ENCODE measurements at places on chromosomes 3 and 15.

DNA sequence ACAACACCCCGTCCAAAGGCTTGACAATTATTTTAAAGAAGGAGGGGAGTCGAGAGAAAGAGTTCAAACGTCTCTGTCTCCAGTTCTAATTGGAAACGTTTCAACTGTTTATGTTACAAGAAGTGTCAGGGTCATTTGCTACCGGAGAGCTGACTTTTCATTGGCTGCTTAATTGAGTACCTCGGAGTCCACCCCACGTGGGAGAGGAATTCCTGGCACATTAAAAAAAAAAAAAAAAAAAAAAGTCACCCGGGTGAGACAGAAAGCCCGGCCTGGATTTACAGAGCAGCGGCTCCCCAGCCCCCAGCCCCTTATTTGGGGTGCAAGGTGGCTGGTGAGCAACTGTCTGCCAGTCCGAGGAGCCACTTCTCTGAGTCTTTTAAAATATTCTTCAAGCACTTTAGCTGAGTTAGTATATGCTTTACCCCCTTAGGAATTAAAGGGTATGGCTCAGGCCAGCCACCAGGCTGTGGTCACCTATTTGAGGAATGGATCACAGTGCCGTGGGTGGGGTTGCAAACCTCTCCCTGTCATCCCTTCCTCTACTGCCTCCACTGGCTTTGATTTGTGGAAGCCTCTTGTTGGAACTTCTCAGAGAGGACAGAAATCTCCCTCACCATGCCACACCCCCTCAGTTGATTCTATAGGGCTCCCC is 3.9 kb upstream of the TLE3 start:
- peak; percentile 69 for DNase-seq

GRCh38 chr3:187352581-187353575 is 15.3 kb upstream of the RTP4 start:
- DNase-seq = no peak

- DNase-seq = no peak
Measured at GRCh38 chr3:120416868-120417267, 33.9 kb downstream of the FSTL1 start.

DNA sequence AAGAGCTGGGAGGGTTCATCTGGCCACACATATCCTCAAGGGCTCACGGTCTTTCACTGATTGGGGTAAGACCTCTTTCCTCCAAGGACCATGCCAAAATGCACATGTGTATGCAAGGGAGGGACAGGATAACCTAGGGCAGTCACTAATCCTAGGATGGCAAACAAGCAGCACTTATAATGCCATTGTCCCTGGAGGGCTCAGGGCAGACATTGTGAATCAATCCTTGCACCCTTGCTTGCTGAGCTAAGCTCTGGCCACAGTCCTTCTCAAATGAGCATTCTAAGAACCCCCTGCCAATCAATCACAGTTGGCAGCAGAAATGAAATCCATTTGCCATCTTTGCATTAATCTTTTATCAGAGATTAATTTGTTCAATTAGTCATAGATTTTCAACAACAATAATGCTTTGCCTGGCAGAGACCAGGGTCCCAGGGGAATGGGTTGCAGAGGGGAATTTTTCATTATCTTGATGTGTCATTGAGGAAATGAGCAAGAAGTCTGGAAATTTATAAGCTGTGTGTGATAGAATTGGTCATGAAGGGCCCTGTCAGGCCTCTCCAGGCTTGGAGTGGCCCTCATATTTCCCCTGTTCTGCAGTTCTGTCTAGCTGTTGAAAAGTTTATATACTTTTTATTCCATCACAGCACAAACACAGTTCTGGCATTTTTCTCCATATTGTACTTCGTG is 57.2 kb upstream of the KY start:
- no peak for DNase-seq

DNA sequence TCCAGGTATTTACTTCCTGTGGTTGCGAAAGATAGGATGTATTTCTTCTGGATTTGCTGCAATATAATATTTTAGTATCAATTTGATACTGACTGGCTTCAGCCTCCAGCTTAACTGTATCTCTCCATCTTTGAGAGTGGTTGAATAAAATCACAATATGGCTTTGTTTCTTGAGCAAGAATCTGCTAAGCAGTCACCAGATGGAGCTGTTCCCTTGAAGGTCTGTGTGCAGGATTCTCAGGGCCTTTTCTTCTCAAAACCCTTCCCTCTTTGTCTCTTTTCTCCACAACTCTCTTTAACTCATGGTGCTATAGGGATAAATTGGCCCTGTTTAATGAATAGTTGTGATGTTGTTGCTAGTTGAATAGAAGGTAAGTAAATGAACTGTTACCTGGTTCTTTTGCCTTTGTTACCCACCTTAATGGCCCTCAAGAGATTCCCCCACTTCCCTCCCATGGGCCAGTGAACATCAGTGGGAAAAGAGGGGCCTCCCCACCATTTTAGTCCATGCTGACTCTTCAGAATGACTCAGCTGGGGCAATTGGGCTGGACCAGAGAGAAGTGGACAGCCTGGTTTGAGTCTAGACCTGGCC is 34.8 kb upstream of the RAB6B start:
- peak; percentile 75 for DNase-seq

DNA sequence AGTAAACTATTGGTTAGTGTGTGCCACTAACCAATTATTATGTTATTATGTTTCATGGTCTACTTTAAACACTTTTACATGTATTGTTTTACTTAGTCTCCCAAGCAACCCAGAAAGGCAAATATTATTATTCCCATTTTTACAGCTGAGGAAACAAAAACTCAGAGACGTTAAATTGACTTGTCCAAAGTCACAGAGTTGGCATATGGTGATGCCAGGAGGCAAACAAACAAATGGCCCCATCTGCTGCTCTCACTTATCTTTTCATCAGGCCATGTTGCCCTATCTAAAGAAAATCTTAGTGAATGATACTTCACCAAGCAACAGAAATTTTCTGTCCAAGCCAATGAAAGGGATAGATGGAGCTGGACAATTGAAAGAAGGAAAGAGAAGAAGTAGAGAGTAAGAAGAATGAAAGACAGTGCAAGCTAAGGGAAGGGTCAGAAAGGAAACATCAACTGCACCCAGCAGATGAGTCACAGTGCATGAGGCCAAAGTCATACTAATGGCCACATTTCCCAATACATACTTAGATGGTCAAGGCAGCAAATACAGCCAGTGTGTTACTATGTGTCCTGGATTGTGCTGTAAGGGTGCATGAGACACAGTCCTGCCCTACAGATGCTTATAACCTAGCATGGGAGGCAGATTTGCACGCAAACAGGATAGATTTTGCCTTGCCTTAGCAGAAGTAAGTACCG is 266.9 kb downstream of the KCNMB2 start:
- no peak for DNase-seq

GRCh38 chr3:60217156-60217911 is 1033.9 kb downstream of the FHIT start:
- no peak for DNase-seq

- DNase-seq = peak; percentile 16
Measured at GRCh38 chr3:73520931-73521461, 103.7 kb downstream of the PDZRN3 start.

DNA sequence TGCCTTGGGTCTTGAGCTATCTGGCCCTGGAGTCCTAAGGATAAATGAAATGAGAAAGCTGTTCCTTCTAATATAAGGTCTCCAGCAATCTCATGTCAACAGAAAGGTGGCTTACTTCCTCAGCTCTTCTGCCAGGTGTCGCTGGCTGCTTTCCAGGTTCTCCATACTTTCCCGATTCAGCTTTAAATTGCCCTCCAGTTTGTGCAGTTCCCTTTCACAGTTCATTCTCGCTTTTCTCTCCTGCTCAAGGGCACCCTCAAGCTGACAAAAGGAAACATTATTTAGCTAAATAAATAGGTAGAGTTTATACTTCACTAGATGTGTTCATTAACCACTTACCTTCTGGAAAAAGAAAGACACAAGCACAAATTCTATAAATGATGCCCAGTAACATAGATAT is 73.0 kb downstream of the MYH15 start:
- DNase-seq = no peak

GRCh38 chr15:60070838-60071493 is 66.9 kb downstream of the FOXB1 start:
- DNase-seq = no peak

- DNase-seq = no peak
Measured at GRCh38 chr3:196620684-196621083, 18.8 kb upstream of the NRROS start.

- no peak for DNase-seq
Measured at GRCh38 chr3:146416366-146416765, 53.0 kb downstream of the PLSCR2 start.

GRCh38 chr3:53230789-53231188 is 25.0 kb downstream of the TKT start:
- no peak for DNase-seq

DNA sequence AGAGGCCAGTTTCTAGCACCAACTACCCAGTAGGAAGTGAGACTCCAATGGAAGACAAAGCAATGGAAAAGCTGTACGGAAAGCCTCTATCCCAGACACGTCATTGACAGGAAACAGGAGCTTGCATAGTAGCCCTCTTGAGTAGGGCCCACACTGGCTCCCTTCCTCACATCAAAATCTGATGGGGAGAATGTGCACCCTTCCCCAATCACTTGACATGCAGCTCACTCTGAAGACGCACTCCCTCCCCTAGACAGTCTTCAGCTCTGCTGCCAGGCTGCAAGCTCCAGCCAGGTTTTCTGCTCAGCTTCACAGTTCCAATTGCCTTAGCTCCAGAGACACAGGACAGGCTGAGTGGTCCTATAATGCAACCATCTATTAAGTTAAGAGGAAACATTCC is 567.8 kb downstream of the EPHB1 start:
- no peak for DNase-seq

DNA sequence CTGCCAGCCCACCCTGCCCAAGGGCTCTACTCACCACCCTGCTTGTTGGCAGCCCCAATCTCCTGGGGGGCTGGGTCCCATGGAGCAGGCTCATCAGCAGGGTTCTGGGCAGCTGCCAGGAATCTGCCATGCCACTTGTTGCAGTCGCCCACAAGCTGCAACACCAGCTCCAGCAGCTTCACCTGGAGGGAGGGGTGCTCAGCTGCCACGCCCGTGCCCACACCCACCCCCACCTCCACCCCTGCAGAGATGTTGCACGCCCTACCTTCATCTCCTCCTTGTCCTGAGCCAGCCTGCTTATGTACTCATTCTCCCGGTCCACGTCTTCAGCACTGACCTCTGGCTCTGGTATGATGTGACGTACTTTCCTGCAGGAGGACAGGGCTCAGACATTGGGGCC is 77.9 kb upstream of the C2CD4B start:
- no peak for DNase-seq

GRCh38 chr3:106124818-106125217 is 256.0 kb upstream of the CBLB start:
- no peak for DNase-seq

DNA sequence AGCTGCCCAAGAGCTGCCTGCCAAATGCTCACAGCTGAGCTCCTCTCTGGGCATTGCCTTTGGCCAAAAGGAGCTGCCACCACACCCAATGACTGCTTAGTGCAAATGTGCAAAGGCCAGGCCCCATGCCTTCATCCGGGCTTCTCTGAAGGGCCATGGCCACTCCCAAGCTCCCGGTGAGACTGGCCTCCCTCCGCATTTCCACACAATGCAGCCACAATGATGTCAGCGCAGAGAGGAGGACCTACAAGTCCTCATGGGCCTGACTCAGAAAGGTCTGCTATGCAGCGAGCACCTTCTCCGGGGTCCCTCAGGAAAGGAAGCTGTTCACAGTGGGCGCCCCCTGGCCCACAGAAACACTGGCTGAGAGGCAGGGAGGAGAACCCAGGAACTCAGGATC is 12.7 kb downstream of the OXTR start:
- no peak for DNase-seq

DNA sequence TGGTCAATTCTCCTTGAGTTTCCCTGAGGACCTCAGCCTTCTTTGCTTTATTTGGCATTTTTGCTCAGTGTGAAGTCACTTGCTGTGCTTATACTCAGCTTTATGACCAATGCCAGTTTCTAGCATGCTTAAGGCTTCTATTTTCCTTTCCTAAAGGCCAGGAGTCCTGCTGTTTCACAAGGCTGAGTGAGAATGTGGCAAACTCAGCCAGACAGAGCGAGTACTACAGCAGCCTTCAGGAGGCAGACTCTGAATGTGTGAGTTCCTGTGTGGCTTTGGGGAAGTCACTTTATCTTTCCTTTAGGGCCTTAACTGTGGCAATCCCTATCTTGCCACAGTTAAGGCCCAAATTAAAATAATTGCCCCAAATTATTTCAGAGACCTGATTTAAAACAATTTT is 213.2 kb upstream of the MRPL3 start:
- DNase-seq = no peak

DNA sequence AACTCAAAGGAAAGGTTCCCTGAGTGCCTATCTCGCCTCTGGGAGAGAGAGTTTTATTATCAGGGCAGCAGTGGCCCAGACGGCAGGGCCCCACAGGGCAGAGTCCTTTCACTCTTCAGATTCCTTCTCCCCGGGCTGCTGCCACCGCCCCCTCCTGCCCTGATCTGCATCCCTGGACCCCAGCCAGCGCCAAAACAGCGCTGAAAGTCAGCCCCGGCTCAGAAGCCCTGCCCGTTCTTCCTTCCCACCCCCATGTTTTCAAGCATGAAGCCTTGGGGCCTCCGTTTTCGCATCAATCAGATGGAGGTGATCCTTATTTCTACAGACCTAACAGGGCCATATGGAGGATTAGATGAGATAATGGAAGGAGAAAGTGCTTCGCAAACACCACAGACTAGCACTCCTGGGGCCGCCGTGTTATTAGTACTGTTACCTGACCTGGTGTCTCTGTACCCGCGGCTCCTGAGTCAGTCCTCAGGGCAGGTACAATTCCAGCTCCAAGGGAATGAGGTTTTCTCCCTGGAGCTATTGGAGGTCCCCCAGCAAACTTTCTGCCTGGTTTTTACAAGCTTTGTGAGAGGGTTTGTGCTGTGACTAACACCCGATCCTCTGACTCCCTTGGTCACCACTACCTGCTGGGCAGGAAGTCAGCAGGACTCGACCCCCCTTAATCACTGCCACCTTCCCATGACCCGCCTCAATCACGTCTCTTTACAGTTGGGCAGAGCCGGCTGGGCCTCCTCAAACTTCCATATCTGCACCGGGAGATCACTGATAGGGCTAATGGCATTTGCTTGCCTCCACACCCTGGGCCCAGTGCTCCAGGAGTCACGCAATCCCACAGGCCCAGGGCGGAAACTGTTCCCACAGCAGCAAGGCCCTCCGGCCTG is 39.5 kb upstream of the TSEN2 start:
- DNase-seq = no peak
